ENCODE measurements at places on chromosomes 11 and 22. TPM values are rescaled to one million over a fixed set of nuclear protein-coding genes. Genes with fewer than 3 reads are reported as not detected.

GRCh38 chr11:76424379-76424778 is 20.4 kb upstream of the EMSY start:
- DNase-seq: no peak

DNA sequence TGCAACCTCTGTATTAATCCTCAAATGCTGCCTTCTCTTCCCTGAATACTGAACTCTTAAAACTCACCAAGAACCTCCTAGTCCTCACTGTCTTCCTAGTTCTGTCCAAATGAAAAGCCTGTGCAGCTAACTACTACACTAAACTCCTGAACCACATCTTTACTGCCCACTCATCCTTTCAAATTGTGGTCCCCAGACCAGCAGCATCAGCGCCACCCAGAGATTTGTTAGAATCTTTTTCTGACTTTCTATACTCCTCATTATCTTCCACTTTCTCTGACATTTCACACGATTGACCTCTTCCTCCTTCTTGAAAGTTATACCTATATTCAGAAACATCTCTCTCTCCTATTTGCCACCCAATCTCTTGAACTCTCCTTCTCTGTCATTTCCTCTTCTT is 461.3 kb downstream of the DLG2 start:
- DNase-seq: no peak

CCDC73 gene
- total RNA-seq: not detected

GRCh38 chr11:123055191-123055901 is 6.6 kb downstream of the HSPA8 start:
- DNase-seq: no peak

- DNase-seq: no peak
Observed at GRCh38 chr11:42465623-42466022, 846.2 kb upstream of the API5 start.

GRCh38 chr22:30606455-30607299 is at the start of gene TCN2:
TCN2 (plus strand) TSS chr22:30607174; CDS start chr22:30607332, 158 bp downstream.
- DNase-seq: peak; percentile 54

- DNase-seq: no peak
Observed at GRCh38 chr11:117705866-117706265, 91.2 kb downstream of the DSCAML1 start.

DNA sequence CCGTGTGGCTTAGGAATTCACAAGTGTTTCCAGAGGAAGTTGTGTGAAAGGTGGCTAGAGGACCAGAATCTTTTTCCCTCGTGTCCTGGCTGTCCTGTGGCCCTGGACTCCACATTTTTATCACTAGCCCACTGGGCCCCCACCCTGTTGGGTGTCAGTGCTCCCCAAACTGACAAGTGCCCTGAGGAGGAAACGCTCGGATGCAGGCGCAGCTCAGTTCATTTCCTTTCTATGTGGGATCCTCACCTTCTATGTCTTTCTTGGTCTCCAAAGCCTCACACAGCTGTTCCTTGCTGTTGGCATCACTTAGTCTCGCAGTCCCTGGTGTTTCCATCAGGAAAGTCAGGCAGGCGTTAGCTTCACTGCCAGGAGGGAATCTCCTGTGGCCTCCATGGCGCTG is 68.0 kb upstream of the KCNQ1OT1 start:
- DNase-seq: no peak

NLRP6 gene
- 1.3 TPM for total RNA-seq

DNA sequence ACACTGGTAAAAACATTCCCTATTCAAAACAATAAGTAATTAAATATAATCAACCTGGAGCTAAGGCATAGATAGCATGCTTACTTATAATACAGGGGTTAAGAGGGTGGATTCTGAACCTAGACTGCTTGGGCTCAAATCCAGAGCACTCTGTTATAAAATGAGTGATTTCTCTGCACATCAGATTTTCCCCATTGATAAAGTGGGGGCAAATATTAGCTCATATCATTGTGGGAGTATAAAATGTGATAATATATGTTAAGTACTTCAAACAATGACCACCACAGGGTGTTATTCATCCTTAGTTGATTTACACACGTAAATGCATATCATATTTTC is 139.4 kb downstream of the LUZP2 start:
- no peak for DNase-seq

DNA sequence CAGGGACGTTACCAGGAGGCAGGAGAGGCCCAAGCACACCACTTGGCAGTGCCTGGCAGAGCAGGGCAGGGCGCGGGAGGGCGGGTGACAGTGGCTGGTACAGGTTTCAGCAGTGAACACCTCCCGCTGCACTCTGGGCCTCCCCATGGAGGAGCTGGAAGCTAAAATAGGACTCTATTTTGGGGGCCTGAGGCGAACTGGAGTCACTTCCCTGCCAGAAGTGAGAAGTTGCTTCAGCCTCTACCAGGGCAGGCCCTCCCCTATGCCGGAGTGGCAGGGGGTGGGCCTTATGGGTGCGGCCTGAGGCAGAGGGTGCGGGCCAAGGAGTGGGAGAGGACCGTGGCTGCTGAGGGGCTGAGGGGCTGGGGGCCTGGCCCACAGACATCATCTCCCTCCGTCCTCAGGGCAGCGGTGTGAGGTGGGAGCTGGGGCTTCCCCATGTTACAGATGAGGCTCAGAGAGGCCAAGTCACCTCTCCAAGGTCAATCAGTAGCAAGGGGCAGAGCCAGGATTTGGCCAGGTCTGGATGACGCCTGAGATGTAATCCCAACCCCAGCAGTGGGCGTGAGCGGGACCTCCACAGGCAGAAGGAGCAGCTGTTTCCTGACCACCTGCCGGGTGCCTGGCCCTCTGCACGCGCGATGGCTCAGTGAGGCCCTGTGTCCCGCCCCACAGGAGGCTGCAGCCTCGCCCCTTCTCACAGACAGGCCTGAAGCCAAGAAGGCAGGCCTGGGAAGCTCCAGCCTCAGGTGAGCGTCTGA is 39.3 kb downstream of the KCNJ4 start:
- DNase-seq: peak; percentile 19

GRCh38 chr11:22346282-22346681 is 8.1 kb downstream of the SLC17A6 start:
- no peak for DNase-seq

- DNase-seq: no peak
Observed at GRCh38 chr11:70490723-70491558, 92.6 kb downstream of the CTTN start.

DNA sequence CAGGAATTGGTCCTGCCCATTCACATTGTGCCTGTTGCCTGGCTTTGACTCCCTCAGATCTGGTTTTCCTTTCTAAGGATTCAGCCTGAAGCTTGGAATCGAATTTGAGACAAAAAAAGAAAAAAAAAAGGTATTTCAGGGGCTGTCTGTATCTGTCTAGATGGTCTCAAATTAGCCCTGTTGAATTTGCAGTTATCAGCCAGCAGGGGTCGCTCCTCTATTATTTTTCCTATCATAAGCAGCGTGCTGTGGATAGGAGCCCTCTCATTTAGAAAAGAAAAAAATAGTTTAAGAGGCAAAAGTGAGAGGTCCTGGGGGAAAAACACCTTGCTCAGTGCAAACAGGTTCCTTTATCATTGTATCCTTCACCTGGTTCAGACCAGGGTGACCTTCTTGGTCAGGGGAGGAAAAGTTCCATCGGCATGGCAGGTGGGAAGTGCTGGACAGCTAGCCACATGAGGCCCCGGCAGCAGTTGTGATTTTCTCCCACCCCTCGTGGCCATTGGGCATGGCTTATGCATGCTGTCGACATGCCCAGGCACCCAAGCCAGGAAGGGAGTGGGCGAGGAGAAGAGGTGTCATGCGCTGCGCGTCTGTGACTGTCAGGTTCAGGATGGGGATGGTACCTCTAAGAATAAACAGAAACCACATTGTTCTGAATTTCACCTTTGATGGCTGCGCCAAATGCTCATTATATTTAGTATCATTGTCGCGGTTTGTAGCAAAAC is 13.1 kb downstream of the OR5AK2 start:
- DNase-seq: no peak

GRCh38 chr11:20310596-20311394 is 52.7 kb upstream of the HTATIP2 start:
- no peak for DNase-seq

TEX54 gene
- not detected for total RNA-seq

DNA sequence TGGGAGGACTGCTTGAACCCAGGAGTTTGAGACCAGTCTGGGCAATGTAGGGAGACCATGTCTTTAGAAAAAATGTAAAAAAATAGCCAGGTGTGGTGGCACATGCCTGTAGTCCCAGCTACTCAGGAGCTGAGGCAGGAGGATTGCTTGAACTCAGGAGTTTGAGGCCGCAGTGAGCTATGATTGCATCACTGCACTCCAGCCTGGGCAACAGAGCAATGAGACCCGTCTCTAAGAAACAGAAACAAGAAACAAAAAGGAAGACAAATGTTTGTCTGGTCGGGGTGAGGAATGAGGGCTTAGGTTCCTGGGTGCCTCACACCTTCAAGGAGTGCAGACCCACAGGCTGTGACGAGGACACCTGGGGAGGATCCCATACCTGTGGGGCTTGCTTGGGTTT is 191.9 kb downstream of the CEP164 start:
- no peak for DNase-seq

All from upper lobe of left lung (tissue), 6 donors.